ENCODE measurements at places on chromosomes 11 and 22.
A peak's percentile ranks its signal among the peaks of the same experiment; 100 is the strongest.

- peak; percentile 60 for DNase-seq
Measured at GRCh38 chr11:61966734-61967115, 709 bp downstream of the FTH1 start.

- no peak for DNase-seq
Measured at GRCh38 chr11:92696076-92696475, 273.4 kb upstream of the MTNR1B start.

- DNase-seq, result no peak
Measured at GRCh38 chr22:38951734-38952133, 5.7 kb upstream of the APOBEC3A start.

DNA sequence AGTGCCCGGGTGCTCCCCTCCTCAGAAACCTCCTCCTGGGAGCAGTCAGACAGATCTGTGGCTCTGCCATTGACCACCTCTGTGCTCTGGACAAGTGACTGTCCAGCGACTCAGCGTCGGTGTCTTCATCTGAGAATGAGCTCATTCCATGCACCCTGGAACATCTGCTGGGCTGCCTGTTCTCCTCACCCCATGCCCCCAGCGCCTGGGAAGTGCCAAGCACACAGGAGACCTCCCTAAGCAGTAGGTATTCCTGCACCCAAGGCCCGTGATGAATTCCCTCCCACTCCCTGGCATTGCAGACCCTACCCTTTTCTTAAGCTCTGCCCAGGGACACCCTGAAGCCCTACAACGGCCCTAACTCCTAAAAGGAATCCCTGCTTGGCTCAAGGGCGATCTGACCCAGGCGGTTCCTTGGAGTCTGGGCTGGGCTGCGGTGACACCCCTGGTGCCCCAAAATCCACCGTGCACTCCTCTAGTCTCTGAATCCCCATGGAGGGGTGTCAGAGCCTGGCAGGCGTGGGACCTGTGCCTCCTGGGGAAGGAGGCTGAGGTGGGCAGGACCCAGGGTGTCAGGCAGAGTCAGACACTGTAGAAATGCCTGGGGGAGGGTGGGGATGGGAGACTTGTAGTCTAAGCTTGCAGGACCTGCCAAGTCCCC is 92.0 kb downstream of the CEP164 start:
- DNase-seq, result peak; percentile 8

GRCh38 chr11:8733852-8734251 is 51.3 kb downstream of the RPL27A start:
- no peak for DNase-seq

GRCh38 chr11:130908770-130909625 is 7.3 kb downstream of the SNX19 start:
- DNase-seq, result peak; percentile 94

GRCh38 chr22:38549101-38549894 is 20.7 kb downstream of the DMC1 start:
- DNase-seq, result peak; percentile 17

DNA sequence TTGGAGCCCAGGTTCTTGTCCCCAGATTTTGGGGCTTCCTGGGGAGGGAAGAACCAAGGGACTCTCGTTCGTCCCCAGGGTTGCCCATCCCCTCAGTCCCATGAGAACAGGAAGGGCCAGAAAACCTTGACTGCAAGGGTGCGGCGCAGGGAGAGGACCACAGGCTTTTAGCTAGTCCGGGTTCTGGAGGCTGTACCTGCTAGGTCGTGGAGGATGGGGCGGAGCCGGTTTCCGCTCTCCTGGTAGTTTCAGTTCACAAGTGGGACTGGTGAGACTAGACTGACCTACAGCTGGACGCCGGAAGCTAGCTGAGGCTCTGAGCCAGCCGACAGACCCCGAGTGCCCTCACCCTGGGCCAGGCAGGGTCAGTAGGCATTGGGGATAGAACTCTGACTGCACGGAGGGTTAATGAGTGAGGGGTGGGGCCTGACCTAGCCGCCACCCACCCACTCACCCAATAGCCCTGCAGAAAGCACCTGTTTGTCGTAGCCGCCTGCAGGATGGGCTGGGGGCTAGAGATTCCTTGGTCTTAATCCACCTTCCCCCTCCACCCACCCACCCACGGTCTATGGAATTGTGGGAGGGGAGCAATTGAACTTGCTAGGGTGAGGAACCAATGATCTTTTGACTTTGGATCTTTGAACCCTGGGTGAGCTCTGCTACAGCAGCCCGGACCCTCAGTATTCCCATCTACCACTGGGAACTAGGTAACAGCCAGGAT is 1.5 kb downstream of the MAFF start:
- no peak for DNase-seq

DNA sequence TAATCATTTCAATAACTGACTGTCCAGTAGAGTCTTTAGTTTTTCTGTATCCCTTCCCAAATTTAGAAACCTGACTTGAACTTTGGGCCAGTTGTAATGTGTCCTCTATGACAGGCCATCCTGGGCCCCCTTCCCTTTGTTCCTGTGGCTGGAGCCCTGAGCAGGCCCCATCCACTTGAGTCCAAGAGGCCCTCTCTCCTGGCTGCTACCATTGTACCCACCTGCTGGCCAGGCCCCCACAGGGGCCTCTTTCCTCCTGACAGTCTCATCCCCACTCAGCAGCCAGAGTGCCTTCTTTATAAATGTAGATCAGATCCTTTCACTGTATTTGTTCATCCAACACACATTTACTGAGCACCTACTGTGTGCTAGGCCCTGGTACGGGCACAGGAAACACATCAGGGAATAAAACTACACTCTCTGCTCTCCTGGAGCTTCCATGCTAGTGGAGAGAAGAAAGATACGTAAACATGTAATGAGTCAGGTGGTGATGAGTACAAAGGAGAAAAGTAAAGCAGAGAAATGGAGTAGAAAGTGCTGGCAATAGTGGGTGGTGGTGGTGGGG is 2.7 kb upstream of the LRP5 start:
- DNase-seq, result no peak

DNA sequence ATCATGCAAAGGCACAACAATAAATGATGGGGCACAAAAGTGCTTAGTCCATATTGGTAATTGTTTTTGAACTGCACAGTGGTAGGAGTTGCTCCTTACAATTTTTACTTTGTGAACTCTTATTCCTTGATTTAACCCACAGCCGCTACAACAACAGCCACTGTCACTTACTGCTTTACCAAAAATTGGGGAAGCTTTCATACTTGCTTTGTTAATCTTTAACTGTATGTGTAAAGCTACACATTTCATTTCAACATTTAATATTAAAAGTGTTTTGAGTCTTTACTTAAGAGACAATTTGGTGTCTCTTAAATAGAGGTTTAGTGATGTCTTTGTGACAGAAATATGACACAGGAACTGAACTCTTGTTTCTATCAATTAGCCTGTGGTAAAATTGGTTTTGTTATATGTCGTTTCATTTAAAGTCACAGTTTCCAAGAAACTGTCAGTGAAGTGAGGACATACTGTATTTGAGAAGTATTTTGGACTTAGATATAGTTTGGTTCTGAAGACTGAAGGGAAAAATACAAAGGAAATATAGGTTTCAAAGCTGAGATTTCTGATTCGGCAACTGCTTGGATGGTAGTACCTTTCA is 6.5 kb upstream of the IL18BP start:
- no peak for DNase-seq

DNA sequence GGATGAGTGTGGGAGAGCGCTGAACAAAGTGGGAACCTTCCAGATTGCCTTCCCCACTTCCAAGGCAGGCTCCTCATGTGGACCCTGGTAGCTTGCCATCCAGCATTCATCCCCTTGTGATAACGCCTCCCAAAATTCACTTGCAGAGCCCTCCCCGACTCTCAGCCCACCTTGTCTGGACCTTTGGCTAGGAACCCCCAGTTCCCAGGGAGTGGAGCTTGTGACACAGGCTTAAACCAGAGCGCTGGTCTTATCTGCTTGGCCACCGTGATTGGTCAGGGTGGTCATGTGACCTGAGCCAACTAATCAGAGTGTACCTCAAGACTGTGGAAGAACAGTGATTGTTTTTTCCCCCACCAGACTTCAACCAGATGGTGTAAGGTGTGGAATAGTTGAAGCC is 9.6 kb upstream of the SLC35C1 start:
- no peak for DNase-seq

- peak; percentile 47 for DNase-seq
Measured at GRCh38 chr11:34214961-34215805, 109.8 kb downstream of the NAT10 start.

- DNase-seq, result no peak
Measured at GRCh38 chr11:67572305-67572704, 11.3 kb upstream of the GSTP1 start.

GRCh38 chr11:71446942-71447688 is 1.1 kb downstream of the DHCR7 start:
- DNase-seq, result peak; percentile 94

- DNase-seq, result peak; percentile 82
Measured at GRCh38 chr11:8099291-8099899, 18.4 kb downstream of the TUB start.

DNA sequence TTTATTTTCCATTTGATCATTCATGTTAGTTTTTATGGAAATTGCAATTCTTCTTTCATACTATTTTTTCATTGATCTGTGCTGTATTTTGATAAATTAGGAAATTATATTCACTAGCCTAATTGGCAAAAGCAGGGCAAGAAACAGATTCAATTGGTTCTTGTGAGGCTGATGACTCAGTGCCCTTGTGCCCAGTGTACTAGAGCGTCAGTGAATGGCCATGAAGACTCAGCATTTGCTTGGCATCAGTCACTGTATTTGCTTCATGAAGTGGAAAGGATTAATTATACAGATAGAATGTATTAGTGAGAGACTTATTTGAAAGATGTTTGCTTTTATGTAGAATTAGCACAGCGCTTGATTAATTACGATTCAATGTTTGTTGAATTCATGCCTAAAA is 31.8 kb downstream of the MRGPRX1 start:
- no peak for DNase-seq

DNA sequence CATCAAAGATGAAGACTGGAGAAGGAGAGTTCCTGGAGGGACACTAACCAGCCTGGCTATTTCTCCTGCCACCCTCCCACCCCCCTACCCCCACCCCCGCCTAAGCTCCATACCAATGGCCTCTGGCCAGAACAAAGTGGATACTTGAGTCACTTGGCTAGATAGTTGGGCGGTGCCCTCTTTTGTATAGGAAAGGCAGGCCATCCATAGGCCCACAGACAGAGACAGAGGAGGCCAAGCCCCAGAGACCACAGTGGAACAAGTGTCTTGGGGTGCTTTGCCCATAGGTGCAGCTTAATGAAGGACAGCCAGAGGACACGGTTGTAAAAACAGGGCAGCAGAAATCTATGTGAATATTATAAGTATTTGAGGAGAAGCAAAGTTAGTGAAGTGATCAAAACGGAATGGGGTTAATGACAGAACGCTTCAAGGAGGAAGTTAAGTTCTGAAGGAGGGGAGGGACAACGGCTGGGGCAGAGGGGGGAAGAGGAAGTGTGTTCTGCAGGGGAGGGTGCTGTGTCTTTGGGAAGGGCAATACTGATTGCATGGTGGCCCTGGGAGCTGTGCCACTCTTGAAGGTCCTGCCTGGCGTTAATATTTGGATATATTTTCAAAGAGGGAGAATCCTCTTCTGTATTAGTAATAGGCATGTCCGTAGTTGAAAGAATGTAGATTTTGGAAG is 32.7 kb downstream of the FLI1 start:
- DNase-seq, result no peak

DNA sequence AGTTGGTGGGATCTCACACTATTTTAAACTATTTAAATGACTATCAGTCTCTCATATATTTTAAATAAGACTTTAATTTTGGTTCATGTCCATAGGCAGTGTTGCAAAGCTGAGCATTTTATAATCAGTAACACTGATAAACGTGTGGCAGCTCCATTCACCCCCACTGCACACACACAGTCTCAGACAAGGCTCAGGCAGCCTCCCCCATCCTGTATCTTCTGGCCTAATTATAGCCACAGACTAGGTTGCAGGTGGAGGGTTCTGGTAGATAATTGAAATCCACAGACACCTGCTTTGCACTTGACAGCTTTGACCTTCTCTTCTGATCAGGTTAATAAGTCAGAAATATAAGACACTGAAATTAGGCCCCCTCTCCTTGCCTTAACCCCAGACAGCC is 118.5 kb upstream of the LDLRAD3 start:
- no peak for DNase-seq

GRCh38 chr11:77106321-77106720 is 3.7 kb downstream of the OMP start:
- no peak for DNase-seq

DNA sequence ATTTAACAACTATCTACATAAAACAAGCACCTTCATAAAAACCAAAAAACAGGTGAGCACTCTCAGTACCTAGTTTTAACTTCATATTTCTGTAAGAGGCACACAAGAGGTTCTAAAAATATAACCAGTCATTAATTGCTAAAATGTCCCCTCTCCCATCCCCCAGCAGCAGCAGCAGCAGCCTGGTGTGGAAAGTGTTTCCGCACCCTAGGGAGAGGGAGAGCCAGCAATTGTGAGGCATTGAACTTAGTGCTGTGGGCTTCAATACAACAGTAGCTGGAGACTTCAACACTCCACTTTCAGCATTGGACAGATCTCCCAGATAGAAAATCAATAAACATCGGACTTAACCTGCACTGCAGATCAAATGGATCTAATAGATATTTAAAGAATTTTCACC is 1158.5 kb downstream of the JRKL start:
- DNase-seq, result no peak

GRCh38 chr11:77188633-77189491 is 60.8 kb downstream of the MYO7A start:
- DNase-seq, result no peak

DNA sequence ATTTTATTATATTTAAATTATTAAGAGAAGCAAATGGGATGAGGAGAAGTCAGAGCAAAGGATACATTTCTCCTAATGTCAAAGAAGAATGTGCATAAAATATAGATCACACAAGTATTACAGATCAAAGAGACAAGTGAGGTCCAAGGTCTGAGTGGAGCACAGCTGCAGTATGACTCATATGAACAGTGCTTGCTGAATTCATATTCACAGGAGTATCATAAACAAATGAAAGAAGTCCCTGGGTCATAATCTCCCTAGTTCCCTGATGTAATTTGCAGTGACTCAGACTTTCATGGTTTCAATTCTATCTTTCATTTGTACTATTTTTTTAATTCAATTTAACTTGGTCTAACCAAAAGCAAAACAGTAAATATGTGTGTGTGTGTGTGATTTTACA is 499.0 kb upstream of the CCDC179 start:
- peak; percentile 97 for DNase-seq

- DNase-seq, result no peak
Measured at GRCh38 chr11:119885861-119886567, 157.0 kb upstream of the NECTIN1 start.

DNA sequence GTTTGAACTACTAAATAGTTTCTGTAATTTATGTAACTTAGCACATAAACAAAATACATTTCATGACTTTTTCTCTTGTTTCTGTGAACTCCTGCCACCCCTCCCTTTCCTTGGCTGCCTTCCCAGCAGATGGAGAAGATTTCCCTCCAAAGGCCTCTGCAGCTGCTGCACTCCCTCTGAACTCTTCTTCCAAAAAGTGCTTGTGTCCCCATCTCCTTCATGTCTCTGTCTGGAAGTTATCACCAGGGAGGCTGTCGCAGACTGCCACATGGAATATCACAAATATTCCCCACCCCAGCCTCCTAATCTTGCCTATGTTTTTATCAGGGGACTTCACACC is 1068.3 kb downstream of the OPCML start:
- no peak for DNase-seq
